ENCODE measurements at places on chromosomes 12 and 14. TPM values are rescaled to one million over a fixed set of nuclear protein-coding genes. Genes with fewer than 3 reads are reported as not detected.

Gene LUM
- total RNA-seq, result not detected

GRCh38 chr12:25883026-25883916, 75.2 kb upstream of the RASSF8 start:
- no peaks in the 10 kb centered on the region for H3K4me1 ChIP-seq
- no peak overlapping the region for H3K4me3 ChIP-seq
- no peak for DNase-seq
- no peak overlapping the region for H3K27ac ChIP-seq
- no peaks in the 10 kb centered on the region for H3K36me3 ChIP-seq
- no peaks in the 10 kb centered on the region for H3K27me3 ChIP-seq

Gene KCNC2
- total RNA-seq, result not detected

GRCh38 chr14:56324856-56325699, 206.9 kb downstream of the PELI2 start:
- DNase-seq, result no peak
- H3K27me3 ChIP-seq, result no peaks in the 10 kb centered on the region
- no peaks in the 10 kb centered on the region for H3K36me3 ChIP-seq
- no peak overlapping the region for H3K27ac ChIP-seq
- H3K4me3 ChIP-seq, result no peak overlapping the region

DNA sequence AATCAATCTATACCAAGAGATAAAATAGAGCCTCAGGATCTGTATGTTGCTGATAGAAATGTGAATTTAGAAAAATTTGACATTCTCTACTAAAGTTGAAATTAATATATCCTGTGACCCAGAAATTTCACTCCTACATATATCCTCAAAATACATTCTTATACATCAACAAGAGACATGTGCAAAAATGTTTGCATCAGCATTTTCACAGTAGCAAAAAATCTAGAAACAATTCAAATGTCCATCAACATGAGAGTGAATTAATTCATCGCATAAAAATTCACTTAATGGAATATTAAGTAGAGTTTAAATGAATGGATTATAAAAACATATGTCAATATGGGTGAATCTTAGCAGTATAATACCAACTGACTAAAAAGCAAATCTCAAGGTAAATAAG, 80.8 kb downstream of the GPR65 start:
- H3K27me3 ChIP-seq, result no peaks in the 10 kb centered on the region
- DNase-seq, result no peak
- no peaks in the 10 kb centered on the region for H3K36me3 ChIP-seq
- H3K4me1 ChIP-seq, result no peaks in the 10 kb centered on the region
- H3K27ac ChIP-seq, result no peak overlapping the region

DNA sequence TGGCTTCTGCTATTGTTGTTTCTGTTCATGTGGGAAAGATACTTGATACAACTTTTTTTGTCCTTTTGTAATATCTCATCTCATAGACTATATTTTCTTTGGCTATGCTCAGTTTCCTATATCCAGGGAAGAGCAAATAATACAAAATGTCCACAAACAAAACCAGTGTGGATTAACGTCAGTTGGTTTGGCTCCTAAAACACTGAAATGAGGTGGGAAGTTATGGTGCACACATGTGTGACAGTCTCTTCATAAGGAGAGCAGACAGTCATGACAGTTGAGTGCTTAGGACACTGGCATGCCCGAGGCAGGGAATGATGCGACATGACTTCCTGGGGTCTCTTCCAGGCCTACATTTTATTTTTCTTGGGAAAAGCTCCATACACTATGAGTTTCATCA, 27.5 kb downstream of the RHOJ start:
- H3K27ac ChIP-seq, result no peak overlapping the region
- no peak overlapping the region for H3K4me3 ChIP-seq
- no peaks in the 10 kb centered on the region for H3K36me3 ChIP-seq
- H3K27me3 ChIP-seq, result no peaks in the 10 kb centered on the region
- no peak for DNase-seq

Gene CCDC175
- not detected for total RNA-seq

DNA sequence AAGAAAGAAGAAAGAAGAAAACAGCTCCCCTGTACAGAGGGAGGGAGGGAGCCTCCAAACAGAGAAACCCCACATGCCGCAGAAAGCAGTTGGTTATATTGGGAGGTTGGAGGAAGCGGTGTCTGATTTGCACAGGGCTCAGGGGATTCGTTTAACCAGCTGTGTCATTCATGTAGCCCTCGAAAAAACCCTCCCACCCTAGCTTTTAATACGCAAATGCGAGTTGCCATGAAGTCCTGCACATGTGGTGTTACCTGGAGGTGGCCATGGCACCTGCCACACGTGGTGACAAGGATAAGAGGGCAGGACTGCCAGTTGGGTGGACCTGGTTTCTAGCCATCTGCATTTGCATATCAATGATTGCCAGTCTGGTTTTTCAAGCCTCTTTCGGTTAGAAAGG, 40.9 kb downstream of the TMEM30B start:
- DNase-seq, result no peak
- H3K27ac ChIP-seq, result no peak overlapping the region
- H3K27me3 ChIP-seq, result no peaks in the 10 kb centered on the region
- no peaks in the 10 kb centered on the region for H3K4me1 ChIP-seq
- no peak overlapping the region for H3K4me3 ChIP-seq

DNA sequence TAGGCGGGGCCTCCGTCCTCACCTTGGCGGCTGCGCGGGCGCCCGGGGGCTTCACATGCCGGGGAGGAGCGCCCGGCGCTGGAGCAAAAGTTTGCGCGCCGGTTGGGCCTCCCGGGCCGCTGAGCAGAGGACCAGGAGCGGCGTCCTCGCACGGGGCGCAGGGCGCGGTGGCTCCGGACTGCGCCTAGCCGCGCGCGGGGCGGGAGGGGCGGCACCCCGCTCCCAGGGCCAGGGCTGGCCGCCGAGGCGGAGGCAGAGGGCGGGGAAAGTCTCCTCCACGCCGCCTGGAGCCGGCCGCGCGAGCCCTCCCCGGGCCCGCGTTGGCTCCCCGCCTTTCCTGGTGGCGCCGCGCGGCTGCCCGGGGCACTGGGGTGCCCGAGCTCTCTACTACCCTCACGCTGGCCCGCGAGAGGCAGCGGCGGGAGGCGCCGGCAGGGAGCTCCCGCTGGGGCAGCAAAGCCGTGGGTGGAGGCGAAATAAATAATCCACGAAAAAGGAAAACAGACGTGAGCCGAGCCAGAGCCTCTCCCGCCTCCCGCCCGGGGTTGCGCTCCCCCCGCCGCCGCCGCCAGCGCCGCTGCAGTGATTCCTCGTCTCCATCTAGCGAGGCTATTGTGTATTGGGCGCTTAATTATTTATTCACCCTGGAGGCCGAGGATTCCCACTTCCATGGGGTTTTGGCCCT, 400 bp upstream of the PRIMA1 start:
- no peak overlapping the region for H3K4me3 ChIP-seq
- no peaks in the 10 kb centered on the region for H3K27me3 ChIP-seq
- H3K36me3 ChIP-seq, result no peaks in the 10 kb centered on the region
- DNase-seq, result no peak

Gene CD163L1
- total RNA-seq, result 0.47 TPM

- no peaks in the 10 kb centered on the region for H3K27me3 ChIP-seq
- peak overlapping the region; percentile 15 for H3K4me3 ChIP-seq
- H3K27ac ChIP-seq, result peak overlapping the region; percentile 16
- H3K4me1 ChIP-seq, result peaks cover 44% of the 10 kb centered on the region
- no peaks in the 10 kb centered on the region for H3K36me3 ChIP-seq
These were observed 61.7 kb upstream of the BCL2L14 start for GRCh38 chr12:12008931-12009611.

Gene ATP6V1D
- 36.8 TPM for total RNA-seq

Gene PSEN1
- total RNA-seq, result 50.7 TPM

Gene IRAK3
- 0.19 TPM for total RNA-seq

Gene RGS6
- total RNA-seq, result not detected

DNA sequence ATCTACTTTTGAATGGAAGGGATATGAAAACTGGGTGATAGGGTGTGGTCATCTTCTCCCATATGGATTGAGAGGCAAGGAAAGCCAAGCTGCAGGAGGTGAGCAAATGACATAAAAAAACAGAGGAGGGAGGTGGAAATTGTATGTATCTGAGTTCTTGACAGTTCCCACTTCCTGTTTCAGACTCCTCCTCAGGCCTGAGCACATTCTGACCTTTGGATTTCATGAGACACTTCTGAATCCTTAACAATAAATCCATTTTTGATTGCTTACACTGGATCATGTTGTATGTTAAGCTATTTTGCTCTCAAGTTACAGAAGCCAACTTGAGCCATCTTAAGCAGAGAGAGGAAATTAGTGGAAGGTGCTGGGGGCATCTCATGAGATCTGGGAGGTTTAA, 11.6 kb upstream of the SRSF5 start:
- H3K27ac ChIP-seq, result no peak overlapping the region
- no peaks in the 10 kb centered on the region for H3K36me3 ChIP-seq
- no peak overlapping the region for H3K4me3 ChIP-seq
- H3K27me3 ChIP-seq, result no peaks in the 10 kb centered on the region
- no peaks in the 10 kb centered on the region for H3K4me1 ChIP-seq

Gene TAS2R7
- not detected for total RNA-seq

DNA sequence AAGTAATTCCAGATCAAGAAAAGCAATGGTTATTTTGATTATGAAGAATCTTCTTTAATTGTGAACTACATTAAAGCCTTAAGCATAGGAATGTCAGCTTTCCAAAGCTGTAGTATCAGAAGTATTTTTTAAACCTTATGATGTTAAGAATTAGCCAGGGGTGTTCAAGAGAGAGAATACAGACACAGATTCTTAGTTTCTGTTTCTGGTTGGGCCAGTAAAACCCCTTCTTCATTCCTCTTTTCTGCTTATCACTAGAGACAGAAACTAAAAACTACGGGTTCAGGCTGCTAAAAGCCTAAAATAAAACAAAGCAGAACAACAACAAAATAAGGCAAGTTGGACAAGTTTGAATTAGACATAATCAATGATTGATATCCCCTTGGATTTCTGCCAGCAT, 38.2 kb downstream of the IFT43 start:
- no peaks in the 10 kb centered on the region for H3K36me3 ChIP-seq
- H3K4me1 ChIP-seq, result no peaks in the 10 kb centered on the region
- DNase-seq, result no peak
- no peak overlapping the region for H3K27ac ChIP-seq
- no peaks in the 10 kb centered on the region for H3K27me3 ChIP-seq
- no peak overlapping the region for H3K4me3 ChIP-seq

DNA sequence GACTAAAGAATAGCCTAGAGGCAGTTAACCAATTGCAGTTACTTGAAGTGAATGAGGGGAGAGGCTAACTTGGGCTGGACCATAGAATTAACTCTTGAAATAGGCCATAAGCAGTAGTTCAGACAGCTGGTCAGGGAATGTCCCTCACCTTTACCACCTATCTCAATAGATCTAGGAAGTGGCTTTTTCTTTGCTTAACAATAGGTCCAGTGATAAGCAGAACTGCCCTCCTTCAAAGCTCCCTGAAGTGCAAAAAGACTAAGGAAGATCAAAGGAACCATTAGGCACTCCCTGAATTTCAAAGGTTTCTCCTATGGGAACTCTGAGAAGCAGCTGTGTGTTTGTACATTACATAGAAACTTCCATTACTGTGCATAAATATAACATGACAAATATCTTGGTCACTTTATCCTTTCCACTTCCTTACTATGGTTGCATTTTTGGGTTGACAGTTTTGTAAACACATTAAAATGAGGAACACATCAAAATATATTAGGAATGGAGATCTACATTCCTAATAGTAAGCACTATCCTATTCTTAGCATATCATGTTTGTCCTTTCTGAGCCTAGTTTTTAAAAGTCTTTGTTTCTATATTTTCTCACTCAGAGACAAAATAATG, 7.2 kb upstream of the NAA30 start:
- H3K27ac ChIP-seq, result no peak overlapping the region
- no peaks in the 10 kb centered on the region for H3K36me3 ChIP-seq
- no peak for DNase-seq
- H3K4me1 ChIP-seq, result no peaks in the 10 kb centered on the region
- no peak overlapping the region for H3K4me3 ChIP-seq

DNA sequence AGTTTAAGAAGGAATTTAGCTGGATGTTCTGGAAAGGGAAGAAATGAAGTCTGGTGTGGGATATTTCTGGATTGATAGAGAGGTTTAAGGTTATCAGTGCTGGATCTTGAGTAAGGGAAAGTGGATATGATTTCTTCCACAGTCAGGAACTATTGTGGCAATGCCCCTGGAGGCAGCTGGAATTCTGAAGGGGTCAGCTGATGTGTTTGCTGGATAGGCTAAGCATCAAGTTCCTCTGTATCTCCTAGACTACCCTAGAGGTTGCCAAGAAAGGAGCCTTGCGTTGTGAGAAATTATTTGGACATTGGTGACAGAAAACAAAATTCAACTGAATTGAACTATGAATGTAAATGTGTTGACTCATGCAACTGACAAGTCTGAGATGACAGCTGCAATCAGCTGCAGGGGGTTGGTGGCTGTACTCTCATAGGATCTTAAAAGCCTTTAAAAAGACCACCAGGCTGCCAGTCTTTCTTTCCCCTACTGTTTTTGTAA, 244.4 kb downstream of the ATXN7L3B start:
- H3K36me3 ChIP-seq, result no peaks in the 10 kb centered on the region
- H3K27me3 ChIP-seq, result no peaks in the 10 kb centered on the region
- no peak overlapping the region for H3K4me3 ChIP-seq
- no peaks in the 10 kb centered on the region for H3K4me1 ChIP-seq
- DNase-seq, result no peak

- H3K4me3 ChIP-seq, result peak overlapping the region; percentile 20
- no peaks in the 10 kb centered on the region for H3K27me3 ChIP-seq
- no peaks in the 10 kb centered on the region for H3K4me1 ChIP-seq
- no peak overlapping the region for H3K27ac ChIP-seq
These were observed 367.3 kb downstream of the C12orf50 start for GRCh38 chr12:87661786-87662377.

GRCh38 chr12:74339211-74339610, 198.4 kb upstream of the ATXN7L3B start:
- H3K27ac ChIP-seq, result no peak overlapping the region
- no peaks in the 10 kb centered on the region for H3K36me3 ChIP-seq
- DNase-seq, result no peak
- H3K4me1 ChIP-seq, result no peaks in the 10 kb centered on the region

DNA sequence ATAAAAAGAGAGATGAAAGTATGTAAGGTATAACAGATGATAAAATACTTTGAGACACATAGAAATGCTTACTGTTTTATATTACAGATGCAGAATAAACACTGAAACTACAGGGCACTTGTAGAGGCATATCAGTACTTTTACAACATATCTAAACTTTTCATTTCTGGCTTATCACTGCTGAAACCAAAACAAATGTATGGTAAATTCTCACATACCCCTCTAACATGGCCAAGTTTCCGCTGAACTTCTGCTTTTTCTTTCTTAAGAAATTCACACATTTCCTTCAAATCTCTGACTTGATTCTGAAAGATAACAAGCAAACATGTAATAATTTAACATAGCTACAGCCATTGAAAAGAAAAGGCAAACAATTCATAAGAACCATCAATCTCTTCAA, 33.3 kb upstream of the C12orf50 start:
- no peak for DNase-seq
- no peaks in the 10 kb centered on the region for H3K36me3 ChIP-seq
- no peak overlapping the region for H3K27ac ChIP-seq
- no peak overlapping the region for H3K4me3 ChIP-seq
- H3K27me3 ChIP-seq, result no peaks in the 10 kb centered on the region
- no peaks in the 10 kb centered on the region for H3K4me1 ChIP-seq

Gene ARPC3
- 166 TPM for total RNA-seq

- peak; percentile 40 for DNase-seq
- no peaks in the 10 kb centered on the region for H3K27me3 ChIP-seq
- H3K36me3 ChIP-seq, result no peaks in the 10 kb centered on the region
These were observed 82.0 kb downstream of the CATSPERB start for GRCh38 chr14:91649930-91650329.

Gene ADGRD1
- not detected for total RNA-seq
